Amniotic epithelial cell (primary cell): ENCODE measurements at places on chromosomes 16 and 17.

- DNase-seq = no peak
Observed at GRCh38 chr16:6682142-6682811, 650.4 kb upstream of the RBFOX1 start.

- DNase-seq = no peak
Observed at GRCh38 chr16:9903-10665, 43.3 kb downstream of the POLR3K start.

DNA sequence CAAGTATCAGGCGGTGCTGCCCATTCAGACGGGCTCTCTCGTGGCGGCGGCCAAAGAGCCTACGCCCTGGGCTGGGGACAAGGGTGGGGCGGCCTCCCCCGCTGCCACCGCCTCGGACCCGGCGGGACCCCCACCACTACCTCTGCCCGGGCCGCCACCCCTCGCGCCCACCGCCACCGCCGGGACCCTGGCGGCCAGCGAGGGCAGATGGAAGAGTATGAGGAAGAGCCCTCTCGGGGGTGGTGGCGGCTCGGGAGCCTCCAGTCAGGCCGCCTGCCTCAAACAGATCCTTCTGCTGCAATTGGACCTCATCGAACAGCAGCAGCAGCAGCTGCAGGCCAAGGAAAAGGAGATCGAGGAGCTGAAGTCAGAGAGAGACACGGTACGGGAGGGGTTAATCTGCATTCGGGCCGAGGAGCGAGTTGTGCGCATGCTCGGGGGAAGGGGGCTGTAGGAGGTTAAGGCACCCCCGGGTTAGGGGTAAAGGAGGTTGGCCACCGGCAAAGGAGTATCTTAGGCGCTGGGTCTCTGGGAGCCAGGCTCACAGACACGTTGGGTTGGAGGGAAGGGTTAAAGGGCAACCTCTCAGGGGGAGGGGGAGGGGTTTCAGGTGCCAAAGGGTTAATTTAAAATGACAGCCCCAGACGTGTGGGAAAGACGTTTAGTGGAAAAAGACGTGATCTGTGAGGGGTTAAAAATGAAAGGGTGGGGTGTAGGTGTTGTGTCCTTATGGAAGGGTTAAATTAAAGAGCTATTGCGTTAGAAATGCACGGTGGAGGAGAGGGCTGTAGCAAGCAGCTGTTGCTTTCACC, 1.4 kb downstream of the MSL1 start:
- peak; percentile 45 for DNase-seq

DNA sequence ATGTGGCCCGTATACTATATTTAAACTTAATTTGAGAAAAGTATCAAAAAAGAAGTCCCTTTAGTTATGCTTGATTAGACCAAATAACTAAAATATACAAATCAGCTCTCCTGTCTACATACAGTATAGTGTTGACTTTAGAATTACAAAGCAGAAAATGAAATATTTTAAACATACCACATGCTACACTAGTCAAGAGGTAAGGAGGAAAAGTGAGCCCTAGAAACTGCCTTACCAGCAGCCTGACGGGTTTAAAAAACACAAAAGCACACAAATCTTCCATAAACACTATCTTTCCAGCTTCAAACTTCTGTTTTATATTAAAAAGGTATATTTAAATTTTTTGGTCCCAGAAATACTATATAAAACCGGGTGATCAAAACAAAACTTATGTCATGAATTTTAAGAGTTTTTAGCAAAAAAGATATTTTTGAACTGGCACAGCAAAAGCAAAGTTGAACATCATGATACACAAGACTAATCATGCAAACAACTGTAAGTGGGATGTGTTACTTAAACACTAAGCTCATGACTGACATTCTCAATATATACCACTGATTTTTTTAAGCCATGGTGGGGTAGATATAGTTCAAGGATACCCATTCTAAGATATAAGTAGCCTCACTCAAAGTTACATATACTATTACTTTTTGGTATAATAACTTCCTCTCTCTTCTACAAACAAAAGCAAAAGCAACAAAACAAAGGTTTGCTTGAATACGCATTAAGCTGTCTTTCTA, 11.8 kb downstream of the KLHL10 start:
- DNase-seq = no peak

- DNase-seq = no peak
Observed at GRCh38 chr17:71638668-71639067, 482.2 kb upstream of the SOX9 start.

DNA sequence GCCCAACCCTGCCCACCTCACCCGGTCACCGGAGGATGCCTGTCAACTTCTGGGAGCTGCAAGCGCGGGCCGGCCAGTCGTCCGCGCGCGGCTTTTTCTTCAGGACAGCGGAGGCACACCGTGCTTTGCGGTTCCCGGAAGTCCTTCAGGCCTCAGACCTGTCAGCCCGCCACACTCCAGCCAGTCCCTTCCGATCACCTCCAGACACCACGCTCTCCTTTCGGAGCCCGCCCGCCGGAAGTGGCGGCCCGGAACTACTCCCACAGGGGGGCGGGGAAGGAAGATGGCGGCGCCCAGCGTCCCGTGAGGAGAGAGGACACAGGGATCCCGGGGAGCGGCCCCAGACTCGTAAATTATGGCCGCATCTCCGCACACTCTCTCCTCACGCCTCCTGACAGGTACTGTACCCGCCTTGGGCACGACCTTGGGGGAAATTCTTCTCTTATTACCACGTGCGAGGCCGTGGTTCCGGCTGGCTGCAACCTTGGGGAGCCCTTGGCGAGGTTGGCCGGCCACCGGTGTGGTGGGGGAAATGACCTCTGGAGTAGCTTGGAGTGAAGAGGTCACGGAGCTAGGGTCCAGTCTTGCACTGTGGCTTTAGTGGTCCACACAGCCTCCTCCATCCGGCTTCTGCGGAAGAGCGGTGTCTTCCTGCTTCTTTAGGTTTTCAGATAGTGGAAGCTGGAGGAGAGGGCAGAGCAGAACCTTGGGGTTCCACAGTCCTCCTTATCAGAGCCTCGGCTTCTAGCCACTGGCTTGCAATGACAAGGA, at the start of gene COX10:
Gene COX10 (plus strand): TSS at position 254 of the 771 bp plus-strand sequence. CDS start 102 bp downstream, at position 356.
- DNase-seq = peak; percentile 69

DNA sequence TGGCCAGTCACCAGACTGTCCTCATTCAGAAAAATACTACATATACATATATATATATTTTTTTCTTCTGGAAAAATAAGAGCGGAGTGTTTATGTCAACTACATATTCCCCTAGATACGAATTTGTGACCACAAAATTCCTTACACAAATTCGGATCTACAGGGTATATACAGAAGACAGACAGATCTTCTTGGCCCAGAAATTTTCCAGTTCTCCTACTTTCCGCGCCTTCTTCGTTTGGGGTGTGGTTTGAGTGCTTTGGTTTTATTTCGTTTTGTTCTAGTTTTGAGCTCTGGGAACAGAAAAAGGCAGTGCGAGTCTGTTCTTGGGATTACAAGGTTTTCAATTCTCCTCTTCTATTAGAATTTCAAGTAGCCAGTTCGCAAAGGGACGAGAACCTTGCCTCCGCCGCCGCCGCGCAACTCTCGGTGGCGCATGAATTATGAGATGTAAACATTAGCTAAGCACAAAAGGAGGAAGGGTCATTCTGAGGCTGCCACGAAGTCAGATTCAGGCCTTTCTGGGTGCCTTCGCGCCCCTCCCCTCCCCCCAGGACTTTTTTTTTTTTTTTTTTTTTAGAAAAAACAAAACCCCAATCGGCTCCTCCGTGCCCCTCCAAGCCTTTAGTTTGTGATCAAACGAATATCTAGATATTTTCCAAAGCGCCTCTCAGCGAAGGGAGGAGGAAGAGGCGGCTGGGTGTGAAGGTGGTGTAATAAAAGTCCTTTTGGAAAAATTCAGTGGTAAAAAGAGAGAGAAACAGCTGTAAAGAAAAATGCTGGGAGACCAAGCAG, 1.8 kb upstream of the HOXB4 start:
- DNase-seq = peak; percentile 78

DNA sequence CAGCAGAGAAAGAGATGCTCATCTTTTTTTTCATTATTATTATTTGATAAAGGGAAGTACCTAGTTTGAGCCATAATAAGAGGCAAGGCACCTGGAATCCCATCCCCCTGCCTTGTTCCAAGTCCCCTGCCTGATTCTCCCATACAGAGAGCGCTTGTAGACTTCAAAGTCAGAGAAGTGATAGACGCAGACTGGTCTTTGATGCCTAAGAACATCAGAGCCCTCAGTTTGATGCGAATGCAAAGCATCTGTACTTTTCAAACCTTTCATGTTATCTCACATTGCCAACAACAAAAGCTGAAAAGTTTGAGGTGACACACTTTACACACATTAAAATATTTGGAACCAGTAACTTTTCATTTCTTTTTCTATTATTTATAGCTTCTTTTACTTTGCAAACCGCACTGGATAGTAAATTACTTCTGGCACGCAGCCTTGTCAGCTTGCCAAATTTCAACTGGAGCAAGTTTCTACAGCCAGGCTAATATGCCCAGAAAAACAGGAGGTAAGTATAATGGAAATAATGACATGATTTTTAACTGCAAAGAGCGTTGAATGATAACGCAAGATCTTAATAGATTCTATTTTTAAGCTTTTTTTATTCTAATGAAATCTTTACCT, 5.9 kb upstream of the UTP6 start:
- peak; percentile 70 for DNase-seq

- DNase-seq = peak; percentile 64
Observed at GRCh38 chr17:64418506-64419339, 28.1 kb upstream of the PECAM1 start.

- DNase-seq = peak; percentile 23
Observed at GRCh38 chr17:13031718-13032350, 14.0 kb upstream of the ELAC2 start.

DNA sequence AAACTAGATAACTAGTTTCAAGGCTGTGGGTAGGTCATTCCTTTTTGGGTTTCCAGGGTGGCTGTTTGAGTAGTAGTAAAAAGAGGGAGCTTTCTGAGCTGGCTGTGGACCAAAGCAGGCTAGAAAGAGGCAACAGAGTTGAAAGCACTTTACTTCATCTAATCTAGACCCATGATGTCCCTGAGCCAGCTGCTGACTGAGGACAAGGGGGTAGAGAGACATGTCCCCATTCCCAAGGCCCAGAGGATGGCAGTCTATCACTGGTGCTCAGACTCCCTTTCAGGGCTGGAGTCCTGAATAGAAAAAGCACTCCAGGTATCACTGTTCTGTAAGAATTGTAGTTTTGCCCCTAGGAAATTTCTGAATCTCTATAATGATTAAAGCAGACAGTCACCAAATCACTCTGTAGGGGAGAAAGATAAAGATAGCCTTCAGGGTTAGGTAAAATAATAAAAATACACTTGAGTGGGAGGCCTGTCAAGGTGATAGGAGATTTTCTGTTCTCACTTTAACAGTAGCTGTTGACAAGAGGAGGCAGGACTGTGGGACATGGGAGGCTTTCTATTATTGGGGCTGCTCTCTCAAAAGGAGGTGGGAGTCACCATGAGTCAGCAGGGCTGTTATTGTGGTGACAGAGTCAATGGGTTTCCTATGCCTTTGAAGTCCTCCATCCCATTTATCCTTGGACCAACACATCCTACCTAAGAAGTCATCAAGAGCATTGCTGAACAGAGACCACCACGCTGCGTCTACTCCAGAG, 190.2 kb upstream of the MPHOSPH6 start:
- no peak for DNase-seq

DNA sequence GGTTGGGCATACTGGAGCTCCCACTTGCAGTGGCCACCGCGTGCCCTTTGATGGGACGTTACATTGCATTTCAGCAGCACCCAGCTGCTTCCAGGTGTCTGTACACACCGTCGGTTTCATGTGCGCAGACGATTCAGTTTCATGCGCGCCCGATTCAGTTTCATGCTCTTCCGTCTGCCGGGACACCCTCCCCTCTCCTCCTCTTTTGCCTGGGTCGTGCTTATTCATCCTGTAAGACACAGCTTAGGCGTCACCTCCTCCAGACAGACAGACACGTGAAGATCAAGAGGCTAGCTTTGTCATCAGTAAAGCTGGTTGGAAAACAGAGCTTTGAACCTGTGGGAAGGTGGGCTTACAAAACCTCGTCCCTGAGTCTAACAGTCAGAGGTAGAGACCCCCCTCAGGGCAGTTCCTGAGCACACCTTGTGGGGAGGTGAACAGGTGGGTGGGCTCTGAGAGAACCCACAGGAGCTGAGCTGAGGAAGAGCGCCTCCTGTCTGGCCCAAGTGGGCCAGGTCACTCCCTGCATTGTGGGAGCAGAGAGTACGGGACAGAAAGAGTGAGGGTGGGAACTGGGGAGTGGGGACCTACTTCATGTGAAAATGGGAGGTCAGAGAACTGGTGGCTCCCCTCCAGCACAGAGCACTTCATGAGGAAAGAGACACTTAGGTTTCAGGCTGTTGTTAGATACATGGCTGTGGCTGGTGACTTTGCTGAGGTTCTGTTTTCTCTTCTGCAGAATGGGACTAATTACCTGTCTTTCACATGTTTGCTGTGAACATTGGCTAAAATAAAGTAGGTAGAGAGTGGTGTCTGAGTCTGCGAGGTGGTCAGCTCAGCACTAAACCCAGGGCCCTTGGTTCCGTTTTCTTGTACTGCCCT, 122.1 kb downstream of the SNX29 start:
- no peak for DNase-seq

GRCh38 chr17:48597778-48598631, 4.4 kb upstream of the HOXB5 start:
- DNase-seq = peak; percentile 89

DNA sequence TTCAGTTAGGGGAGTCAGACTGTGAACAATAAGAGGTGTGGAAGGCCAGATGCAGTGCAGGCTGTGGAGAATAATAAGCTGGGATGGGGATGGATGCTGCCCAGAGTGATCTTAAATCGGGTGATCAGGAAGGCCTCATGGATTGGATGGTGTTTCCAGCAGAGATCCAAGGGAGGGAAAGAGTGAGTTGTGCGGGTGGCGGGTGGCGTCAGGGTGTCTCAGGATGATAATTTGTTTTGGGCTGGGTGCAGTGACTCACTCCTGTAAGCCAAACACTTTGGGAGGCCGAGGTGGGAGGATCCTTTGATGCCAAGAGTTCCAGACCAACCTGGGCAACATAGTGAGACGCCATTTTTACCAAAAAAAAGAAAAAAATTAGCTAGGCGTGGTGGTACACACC, 7.9 kb downstream of the CLUAP1 start:
- DNase-seq = no peak

DNA sequence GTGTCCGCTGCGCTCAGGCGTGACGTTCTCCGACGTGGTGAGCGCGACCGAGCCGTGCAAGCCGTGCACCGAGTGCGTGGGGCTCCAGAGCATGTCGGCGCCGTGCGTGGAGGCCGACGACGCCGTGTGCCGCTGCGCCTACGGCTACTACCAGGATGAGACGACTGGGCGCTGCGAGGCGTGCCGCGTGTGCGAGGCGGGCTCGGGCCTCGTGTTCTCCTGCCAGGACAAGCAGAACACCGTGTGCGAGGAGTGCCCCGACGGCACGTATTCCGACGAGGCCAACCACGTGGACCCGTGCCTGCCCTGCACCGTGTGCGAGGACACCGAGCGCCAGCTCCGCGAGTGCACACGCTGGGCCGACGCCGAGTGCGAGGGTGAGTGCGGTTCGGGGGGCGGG, 11.2 kb downstream of the NGFR start:
- no peak for DNase-seq

- peak; percentile 50 for DNase-seq
Observed at GRCh38 chr17:77770331-77771105, 188.0 kb upstream of the TNRC6C start.

DNA sequence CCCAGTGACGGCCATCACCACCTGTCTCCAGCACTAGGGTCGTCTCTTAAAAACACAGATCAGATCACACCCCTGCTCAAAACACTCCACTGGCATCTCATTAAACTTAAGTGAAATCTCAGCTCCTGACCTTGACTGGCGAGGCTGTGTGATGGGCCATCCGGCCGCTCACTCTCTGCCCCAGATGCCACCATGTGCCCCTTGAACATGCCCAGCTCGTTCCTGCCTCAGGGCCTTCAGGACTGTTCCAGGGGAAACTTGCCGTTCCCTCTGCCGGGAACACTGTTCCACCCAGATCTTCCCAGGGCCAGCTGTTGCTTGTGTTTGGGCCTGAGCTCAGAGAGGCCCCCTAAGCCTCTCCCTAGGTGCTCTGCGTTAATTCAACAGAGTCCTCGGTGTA, 39.4 kb downstream of the RPH3AL start:
- DNase-seq = no peak
